Activated CD4-positive, alpha-beta T cell treated with anti-CD3 and anti-CD28 coated beads, Interleukin-2, amount 10 ng/mL, durations not matched to agents 7 days and 5 days (primary cell): ENCODE measurements at places on chromosomes 6 and 20.

DNA sequence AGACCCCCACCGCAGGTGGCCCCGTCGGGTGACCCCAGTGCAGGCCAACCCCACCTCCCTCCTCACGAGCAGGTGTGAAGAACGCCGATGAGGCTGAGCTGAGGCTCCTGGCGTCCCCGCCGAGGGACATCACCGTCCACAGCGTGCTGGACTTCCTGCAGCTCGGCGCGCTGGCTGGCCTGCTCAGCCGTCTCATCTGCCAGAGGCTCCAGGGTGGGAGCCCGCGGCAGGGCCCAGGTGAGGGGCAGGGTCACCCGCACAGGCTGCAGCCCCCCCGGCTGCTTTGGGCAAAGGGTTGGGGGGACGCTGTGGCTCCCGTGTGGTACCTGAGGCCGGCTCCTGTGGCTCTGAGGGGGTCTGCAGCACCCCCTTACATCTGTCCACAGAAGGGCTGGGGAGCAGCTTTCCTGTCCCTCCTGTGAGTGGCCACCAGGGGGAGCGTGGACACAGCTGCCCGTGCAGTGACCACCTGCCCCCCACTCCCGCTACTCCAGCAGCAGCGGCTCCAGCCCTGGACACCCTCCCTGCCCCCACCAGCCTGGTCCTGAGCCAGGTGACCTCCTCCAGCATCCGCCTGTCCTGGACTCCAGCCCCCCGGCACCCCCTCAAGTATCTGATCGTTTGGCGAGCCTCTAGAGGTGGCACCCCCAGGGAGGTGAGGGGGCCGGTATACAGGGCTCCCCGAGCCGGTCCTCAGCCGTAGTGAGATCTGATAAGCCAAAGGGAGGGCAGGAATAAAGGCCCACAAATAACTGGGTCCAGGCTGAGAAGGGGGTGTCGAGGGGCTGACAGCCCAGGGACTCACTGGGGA lies 16.5 kb downstream of the COL20A1 start:
- no peak overlapping the region for H3K4me3 ChIP-seq
- no peak overlapping the region for H3K27ac ChIP-seq
- H3K4me1 ChIP-seq = no peaks in the 10 kb centered on the region

DNA sequence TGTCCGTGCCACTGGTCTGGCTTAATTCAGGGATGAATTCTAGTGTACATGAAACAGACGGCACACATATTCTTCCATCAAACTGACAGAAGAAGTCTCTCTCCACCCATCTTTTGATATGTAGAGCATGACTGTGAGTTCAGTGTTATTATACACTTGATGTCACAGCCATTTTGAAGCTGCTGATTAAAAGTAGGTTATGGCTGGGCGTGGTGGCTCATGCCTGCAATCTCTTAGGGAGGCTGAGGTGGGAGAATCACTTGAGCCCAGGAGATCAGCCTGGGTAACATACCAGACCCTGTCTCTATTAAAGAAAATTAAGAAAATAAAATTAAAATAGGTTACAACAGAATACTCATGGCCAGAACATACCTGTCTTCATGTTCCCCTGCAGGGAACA lies 20.7 kb downstream of the C6orf15 start:
- H3K27ac ChIP-seq = no peak overlapping the region
- H3K4me1 ChIP-seq = peaks cover 33% of the 10 kb centered on the region
- DNase-seq = no peak
- H3K27me3 ChIP-seq = no peaks in the 10 kb centered on the region
- no peaks in the 10 kb centered on the region for H3K36me3 ChIP-seq

DNA sequence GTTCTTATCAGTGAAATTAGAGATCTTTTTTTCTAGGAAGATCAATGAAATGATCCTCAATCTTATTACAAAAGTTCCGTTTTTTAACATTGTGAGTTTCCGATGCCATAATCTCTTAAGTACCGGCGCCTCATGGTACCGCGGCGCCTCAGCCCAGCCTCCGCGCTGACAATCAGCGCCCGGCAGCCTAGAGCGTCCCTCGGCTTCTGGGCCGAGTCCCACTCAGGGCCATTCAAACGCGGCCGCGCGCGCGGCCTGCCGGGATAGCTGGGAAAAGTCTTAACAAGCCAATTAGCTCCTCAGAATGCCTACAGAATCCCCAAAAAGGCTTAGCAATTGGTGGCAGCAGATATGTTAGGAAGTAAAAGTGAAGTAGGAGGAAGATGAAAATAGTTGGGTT lies 204.8 kb downstream of the ADGB start:
- DNase-seq = no peak
- H3K27me3 ChIP-seq = peaks cover 2% of the 10 kb centered on the region
- H3K27ac ChIP-seq = no peak overlapping the region
- no peak overlapping the region for H3K4me3 ChIP-seq

DNA sequence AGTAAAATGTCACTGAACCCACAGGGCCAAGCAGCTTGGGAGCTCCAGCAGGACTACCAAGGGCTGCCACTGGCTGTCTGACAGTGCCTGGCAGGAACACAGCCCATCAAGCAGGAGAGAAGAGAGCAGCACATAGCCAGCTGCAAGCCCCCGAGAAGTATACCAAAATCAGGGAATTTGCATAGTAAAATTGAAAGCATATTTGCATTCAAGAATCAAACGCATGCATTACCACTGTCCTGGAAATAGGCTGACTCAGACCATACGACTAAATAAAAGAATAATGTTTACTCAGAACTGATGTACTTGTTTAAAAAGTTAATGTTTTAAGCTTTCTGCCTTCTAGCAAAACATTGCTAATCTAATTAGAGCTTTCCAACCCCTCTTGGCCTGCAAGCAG lies 298.1 kb downstream of the TFAP2B start:
- no peaks in the 10 kb centered on the region for H3K4me1 ChIP-seq
- no peak for DNase-seq
- H3K4me3 ChIP-seq = no peak overlapping the region
- H3K27me3 ChIP-seq = no peaks in the 10 kb centered on the region
- H3K36me3 ChIP-seq = no peaks in the 10 kb centered on the region

DNA sequence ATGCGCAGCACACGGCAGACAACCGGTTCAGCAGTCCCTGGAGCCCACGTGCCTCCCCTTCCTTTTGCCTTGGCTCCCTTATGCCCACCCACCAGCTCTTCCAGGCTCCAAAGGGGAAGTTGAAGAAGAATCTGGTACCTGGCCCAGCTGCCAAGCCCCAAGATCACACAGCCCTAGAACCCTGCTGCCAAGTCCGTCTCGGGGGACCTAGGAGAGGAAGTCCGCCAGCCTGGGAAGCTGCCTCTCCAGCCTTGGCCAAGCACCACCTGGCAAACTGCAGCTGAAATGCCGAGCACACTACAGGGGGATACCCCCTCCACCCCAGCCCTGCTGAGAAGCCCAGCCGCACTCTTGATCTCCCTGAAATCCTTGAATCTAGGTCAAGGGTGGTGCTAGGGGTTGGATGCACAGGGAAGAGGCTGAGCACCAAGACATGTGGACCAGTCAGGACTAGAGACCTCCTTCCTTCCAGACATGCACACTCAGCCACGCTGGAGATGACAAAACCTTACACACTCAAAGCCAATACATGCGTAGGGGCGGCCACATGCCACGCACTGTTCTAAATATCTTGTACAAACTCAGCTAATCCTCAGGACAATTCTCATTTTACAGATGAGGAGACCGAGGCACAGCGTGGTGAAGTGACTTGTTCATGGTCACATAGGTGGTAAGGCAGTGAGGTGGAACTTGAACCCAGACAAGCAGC lies 124.1 kb downstream of the PREX1 start:
- no peak for DNase-seq
- peaks cover 48% of the 10 kb centered on the region for H3K4me1 ChIP-seq
- no peaks in the 10 kb centered on the region for H3K27me3 ChIP-seq
- no peak overlapping the region for H3K27ac ChIP-seq

- H3K4me1 ChIP-seq = no peaks in the 10 kb centered on the region
- no peaks in the 10 kb centered on the region for H3K36me3 ChIP-seq
- H3K27me3 ChIP-seq = no peaks in the 10 kb centered on the region
Measured at GRCh38 chr20:7323957-7324356, 556.5 kb downstream of the BMP2 start.

DNA sequence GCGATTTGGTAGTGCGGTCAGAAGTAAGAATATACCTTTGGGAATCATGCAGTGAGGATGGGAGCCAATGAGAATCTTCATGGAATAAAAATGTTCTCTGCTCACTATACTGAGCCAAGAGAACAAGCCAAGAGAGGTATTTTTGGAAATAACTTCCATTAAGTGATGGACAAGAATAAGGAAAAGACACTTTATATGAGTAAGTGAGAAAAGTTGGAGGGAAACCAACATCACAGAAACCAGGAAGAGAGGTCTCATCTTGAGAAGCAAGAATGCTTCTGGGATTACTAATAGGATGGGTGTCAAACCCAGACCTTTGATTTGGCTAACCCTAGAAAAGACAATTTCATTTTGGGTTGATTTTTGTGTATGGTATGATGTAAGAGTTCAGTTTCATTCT lies 181.2 kb upstream of the JAG1 start:
- H3K27ac ChIP-seq = no peak overlapping the region
- H3K4me1 ChIP-seq = no peaks in the 10 kb centered on the region
- no peaks in the 10 kb centered on the region for H3K27me3 ChIP-seq
- no peaks in the 10 kb centered on the region for H3K36me3 ChIP-seq
- DNase-seq = no peak

GRCh38 chr20:17624551-17625245 lies 54.8 kb downstream of the DSTN start:
- no peak overlapping the region for H3K27ac ChIP-seq
- no peak for DNase-seq
- H3K4me1 ChIP-seq = no peaks in the 10 kb centered on the region
- no peaks in the 10 kb centered on the region for H3K27me3 ChIP-seq
- no peak overlapping the region for H3K4me3 ChIP-seq
- no peaks in the 10 kb centered on the region for H3K36me3 ChIP-seq

- H3K36me3 ChIP-seq = no peaks in the 10 kb centered on the region
- no peak for DNase-seq
- H3K27ac ChIP-seq = no peak overlapping the region
- H3K4me1 ChIP-seq = no peaks in the 10 kb centered on the region
Measured at GRCh38 chr20:47792021-47792618, 6.8 kb upstream of the SULF2 start.

- no peaks in the 10 kb centered on the region for H3K4me1 ChIP-seq
- no peak for DNase-seq
- H3K36me3 ChIP-seq = no peaks in the 10 kb centered on the region
- no peak overlapping the region for H3K4me3 ChIP-seq
- no peaks in the 10 kb centered on the region for H3K27me3 ChIP-seq
Measured at GRCh38 chr6:140485740-140486449, 1111.4 kb upstream of the CITED2 start.

- H3K4me3 ChIP-seq = no peak overlapping the region
- H3K36me3 ChIP-seq = peaks cover 39% of the 10 kb centered on the region
- H3K27me3 ChIP-seq = no peaks in the 10 kb centered on the region
Measured at GRCh38 chr20:32521780-32522525, 63.2 kb downstream of the NOL4L start.

DNA sequence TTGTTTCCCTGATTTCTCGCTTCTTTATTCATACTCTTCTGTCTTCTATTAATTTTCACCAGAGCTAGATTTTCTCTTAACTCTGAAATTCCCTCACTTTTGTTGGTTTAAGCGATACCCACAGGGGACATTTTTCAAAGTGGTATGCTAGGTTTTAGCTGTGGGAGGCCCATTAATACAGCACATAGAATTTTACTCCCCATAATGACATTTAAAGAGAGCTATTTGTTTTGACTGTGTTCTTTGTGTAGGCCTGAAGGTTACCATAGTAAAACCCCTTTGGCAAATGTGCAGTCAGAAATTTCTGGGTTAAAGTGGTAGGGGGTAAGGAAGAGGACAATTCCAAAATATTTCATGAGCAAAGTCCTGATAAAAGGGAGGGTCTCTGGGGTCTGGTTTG lies 721.1 kb upstream of the CITED2 start:
- H3K4me3 ChIP-seq = no peak overlapping the region
- no peak overlapping the region for H3K27ac ChIP-seq
- no peaks in the 10 kb centered on the region for H3K4me1 ChIP-seq
- no peaks in the 10 kb centered on the region for H3K36me3 ChIP-seq

DNA sequence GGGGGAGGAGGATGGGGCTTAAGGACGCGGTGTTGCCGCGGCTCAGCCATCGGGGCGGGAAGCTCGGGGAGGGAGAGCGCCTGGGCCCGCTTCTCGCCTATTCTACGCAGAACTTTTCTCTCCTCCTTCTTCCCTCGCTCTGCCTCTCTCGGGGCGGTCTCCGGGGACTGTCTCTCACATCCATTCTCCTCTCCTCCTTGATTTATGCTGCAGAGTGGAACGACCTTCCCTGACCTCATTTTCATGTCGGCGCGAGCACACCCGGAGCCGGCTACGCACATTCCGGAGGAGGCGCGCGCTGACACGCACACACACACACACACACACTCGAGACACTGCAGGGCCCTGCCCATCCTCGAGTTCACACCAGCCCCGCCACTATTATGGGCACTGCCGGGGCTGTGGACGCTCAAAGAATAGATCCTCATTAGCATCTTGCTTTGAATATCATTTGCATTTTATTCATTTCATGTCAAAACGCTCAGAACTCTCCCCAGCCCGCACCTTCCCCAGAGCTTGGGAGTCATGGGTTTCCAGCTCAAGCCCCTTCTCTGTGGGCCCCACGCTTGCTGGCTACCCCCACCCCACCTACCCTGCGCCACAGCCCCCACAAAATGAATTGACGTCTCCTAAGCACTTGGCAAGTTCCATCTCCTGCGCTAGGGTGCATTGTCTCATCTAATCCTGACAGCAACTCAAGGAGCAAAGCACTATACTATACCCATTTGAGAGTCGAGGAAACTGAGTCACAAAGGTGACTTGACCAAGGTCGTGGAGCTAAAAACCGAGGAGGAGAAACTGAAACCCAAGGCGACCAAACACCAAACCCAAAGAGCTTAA lies 36.8 kb downstream of the NCR2 start:
- peaks cover 26% of the 10 kb centered on the region for H3K4me1 ChIP-seq
- peaks cover 78% of the 10 kb centered on the region for H3K27me3 ChIP-seq
- H3K36me3 ChIP-seq = no peaks in the 10 kb centered on the region
- peak overlapping the region; percentile 63 for H3K4me3 ChIP-seq

GRCh38 chr20:20233041-20233514 lies 134.8 kb upstream of the INSM1 start:
- no peak overlapping the region for H3K27ac ChIP-seq
- no peaks in the 10 kb centered on the region for H3K27me3 ChIP-seq
- H3K4me3 ChIP-seq = no peak overlapping the region
- H3K36me3 ChIP-seq = no peaks in the 10 kb centered on the region
- DNase-seq = no peak
- no peaks in the 10 kb centered on the region for H3K4me1 ChIP-seq
